Activated CD4-positive, alpha-beta T cell treated with anti-CD3 and anti-CD28 coated beads, Interleukin-2, amount 10 ng/mL, durations not matched to agents 7 days and 5 days (primary cell): ENCODE measurements at places on chromosomes 3 and 15. TPM values are rescaled to one million over a fixed set of nuclear protein-coding genes. Genes with fewer than 3 reads are reported as not detected.

GRCh38 chr15:89308236-89308635, 26.4 kb downstream of the POLG start:
- H3K27me3 ChIP-seq, result no peaks in the 10 kb centered on the region
- H3K36me3 ChIP-seq, result peaks cover 73% of the 10 kb centered on the region
- DNase-seq, result no peak
- no peak overlapping the region for H3K4me3 ChIP-seq
- peaks cover 6% of the 10 kb centered on the region for H3K4me1 ChIP-seq

GRCh38 chr3:116886202-116886893, 176.8 kb downstream of the TUSC7 start:
- H3K27ac ChIP-seq, result no peak overlapping the region
- H3K4me3 ChIP-seq, result no peak overlapping the region
- DNase-seq, result no peak
- no peaks in the 10 kb centered on the region for H3K4me1 ChIP-seq
- no peaks in the 10 kb centered on the region for H3K27me3 ChIP-seq
- no peaks in the 10 kb centered on the region for H3K36me3 ChIP-seq

GRCh38 chr15:62895139-62895866, 147.2 kb upstream of the TPM1 start:
- no peak overlapping the region for H3K4me3 ChIP-seq
- H3K4me1 ChIP-seq, result no peaks in the 10 kb centered on the region
- peaks cover 5% of the 10 kb centered on the region for H3K27me3 ChIP-seq
- no peaks in the 10 kb centered on the region for H3K36me3 ChIP-seq
- DNase-seq, result no peak

GRCh38 chr15:74399511-74400312, 32.3 kb upstream of the CYP11A1 start:
- no peaks in the 10 kb centered on the region for H3K27me3 ChIP-seq
- peak; percentile 58 for DNase-seq
- no peaks in the 10 kb centered on the region for H3K36me3 ChIP-seq
- peak overlapping the region; percentile 69 for H3K27ac ChIP-seq
- H3K4me1 ChIP-seq, result peaks cover 81% of the 10 kb centered on the region

- peak; percentile 64 for DNase-seq
- H3K27ac ChIP-seq, result no peak overlapping the region
- peaks cover 33% of the 10 kb centered on the region for H3K27me3 ChIP-seq
- H3K36me3 ChIP-seq, result no peaks in the 10 kb centered on the region
- H3K4me1 ChIP-seq, result peaks cover 10% of the 10 kb centered on the region
- H3K4me3 ChIP-seq, result no peak overlapping the region
Measured at GRCh38 chr15:41603941-41604911, 45.2 kb downstream of the TYRO3 start.

- no peak overlapping the region for H3K27ac ChIP-seq
- peaks cover 30% of the 10 kb centered on the region for H3K4me1 ChIP-seq
- DNase-seq, result no peak
- H3K4me3 ChIP-seq, result no peak overlapping the region
Measured at GRCh38 chr3:155556531-155556930, 188.3 kb downstream of the PLCH1 start.

DNA sequence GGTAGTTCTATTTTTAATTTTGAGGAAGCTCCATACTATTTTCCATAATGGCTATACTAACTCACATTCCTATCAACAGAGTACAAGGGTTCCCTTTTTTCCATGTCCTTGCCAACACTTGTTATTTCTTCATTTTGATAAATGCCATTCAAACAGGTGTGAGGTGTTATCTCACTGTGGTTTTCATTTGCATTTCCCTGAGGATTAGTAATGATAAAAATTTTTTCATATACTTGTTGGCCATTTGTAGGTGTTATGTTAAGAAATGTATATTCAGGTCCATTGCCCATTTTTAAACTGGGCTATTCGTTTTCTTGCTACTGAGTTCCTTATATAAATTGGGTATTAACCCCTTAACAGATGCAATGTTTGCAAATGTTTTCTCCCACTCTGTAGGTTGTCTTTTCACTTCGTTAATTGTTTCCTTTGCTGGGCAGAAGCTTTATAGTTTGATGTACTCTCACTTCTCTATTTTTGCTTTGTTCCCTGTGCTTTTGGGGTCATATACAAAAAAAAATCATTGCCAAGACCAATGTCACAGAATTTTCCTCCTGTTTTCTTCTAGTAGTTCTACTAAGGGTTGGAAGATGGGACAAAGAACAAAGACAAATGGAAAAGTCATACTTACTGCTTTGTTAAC, 11.0 kb upstream of the VPS39 start:
- H3K4me3 ChIP-seq, result no peak overlapping the region
- H3K27me3 ChIP-seq, result no peaks in the 10 kb centered on the region
- no peak for DNase-seq
- H3K36me3 ChIP-seq, result peaks cover 36% of the 10 kb centered on the region
- no peak overlapping the region for H3K27ac ChIP-seq
- peaks cover 5% of the 10 kb centered on the region for H3K4me1 ChIP-seq

DNA sequence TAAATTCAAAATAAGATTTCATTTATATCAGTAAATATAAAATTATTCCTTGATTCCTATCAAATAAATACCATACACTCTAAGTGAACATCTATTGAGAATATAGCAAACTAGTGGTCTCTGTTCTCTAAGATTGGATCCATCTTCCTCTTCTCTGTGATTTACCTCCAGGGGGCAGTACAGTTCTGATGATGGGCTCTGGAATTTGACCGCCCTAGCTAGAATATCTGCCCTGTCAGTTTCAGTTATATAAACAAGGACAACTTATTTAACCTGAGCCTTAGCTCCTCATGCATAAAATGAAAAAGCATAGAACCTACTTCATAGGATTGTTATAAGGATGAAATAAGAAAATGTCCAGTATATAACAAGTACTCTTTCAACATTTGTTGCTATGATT, 171.1 kb upstream of the CCDC54 start:
- no peak overlapping the region for H3K4me3 ChIP-seq
- H3K36me3 ChIP-seq, result no peaks in the 10 kb centered on the region

DNA sequence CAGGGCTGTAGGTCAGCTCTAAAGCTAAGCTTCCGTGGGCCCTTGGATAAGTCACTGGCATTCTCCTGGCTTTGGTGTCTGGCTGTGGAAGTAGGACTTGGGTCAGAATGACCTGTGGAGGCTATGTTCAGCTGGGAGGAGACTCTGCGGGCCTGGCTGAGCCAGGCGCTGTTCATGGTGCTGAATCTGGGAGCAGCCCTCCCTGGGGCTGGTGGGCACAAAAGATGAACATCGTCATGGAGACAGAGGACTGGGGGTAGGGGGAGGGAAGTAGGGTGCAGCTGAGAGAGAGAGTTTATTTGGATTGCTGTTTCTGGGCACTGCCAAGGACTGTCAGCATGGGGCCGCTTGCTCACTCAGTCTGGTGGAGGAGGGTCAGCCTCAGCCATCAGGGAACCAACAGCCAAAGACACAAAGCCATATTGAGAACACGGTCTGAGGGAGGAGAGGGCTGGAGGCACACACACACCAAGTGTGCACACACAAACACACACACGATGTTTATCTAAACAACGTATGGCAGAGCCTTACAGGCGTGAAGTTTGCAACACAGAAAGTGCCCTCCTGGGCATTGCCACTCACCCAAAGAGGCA, 120.7 kb upstream of the LINGO1 start:
- no peak overlapping the region for H3K27ac ChIP-seq
- no peaks in the 10 kb centered on the region for H3K4me1 ChIP-seq
- H3K4me3 ChIP-seq, result no peak overlapping the region
- no peaks in the 10 kb centered on the region for H3K36me3 ChIP-seq

DNA sequence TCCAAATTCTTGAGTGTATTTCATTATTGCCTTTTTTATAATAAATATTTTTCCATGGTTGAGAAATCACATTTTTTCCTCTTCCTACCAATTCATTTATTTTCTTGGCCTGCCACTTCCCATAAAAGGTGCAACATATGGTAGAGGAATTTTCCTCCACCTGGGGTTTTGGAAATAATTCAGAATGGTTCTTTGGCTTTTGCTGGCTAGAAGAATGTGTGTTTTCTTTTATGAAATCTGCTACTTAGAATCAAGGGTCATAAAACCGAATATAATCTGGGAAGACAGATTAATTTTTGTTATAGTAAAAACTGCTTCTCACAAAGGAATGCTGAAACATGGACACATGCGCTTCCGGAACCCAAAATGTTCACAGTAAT, 54.0 kb upstream of the POMGNT2 start:
- DNase-seq, result no peak
- no peak overlapping the region for H3K4me3 ChIP-seq
- H3K36me3 ChIP-seq, result peaks cover 7% of the 10 kb centered on the region
- peaks cover 37% of the 10 kb centered on the region for H3K4me1 ChIP-seq
- H3K27me3 ChIP-seq, result no peaks in the 10 kb centered on the region
- no peak overlapping the region for H3K27ac ChIP-seq

The ABI3BP gene
- total RNA-seq, result not detected

The C3orf85 gene
- total RNA-seq, result not detected

The SLC12A8 gene
- 0.10 TPM for total RNA-seq
